ENCODE measurements at places on chromosomes 2 and 18.

DNA sequence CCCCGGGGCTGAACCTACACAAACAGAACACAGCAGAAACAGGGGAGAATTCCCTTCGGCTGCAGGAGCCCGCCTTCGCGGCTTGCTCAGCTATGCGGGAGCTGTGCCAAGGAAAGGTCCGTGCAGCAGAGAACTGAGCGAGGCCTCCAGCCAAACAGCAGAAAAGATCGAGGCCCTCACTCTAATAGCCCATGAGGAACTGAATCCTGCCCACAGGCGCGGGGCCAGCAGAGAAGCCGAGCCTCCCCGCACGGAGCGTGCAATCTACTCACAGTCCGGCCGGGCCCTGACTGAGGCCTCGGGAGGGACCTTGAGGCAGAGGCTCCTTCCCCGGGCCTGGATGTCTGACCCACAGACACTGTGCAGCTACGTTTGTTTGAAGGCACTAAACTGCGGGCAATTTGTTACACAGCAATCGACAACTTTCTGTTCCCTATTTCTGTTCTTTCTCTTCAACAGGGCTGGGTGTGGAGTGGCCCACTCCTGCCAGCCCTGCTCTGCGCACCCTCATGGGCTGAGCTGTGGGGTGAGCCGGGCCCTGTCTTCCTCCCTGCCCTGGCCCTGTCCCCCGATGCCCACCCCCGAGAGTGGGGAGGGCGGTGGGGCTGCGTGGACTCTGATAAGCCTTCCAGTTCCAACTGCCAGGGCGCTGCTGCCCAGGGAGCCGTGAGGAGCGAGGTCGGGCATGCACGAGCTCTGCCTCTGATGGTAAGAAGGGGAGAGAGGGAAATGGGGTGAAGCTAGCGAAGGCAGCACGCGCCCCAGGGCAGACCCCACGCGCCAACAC, 13.7 kb downstream of the HES6 start:
- no peak for DNase-seq

- DNase-seq, result no peak
These were observed 129.9 kb upstream of the KLHL14 start for GRCh38 chr18:32902568-32903330.

GRCh38 chr18:51447351-51448342, 250.2 kb upstream of the MEX3C start:
- no peak for DNase-seq

GRCh38 chr2:60899892-60900249, 18.5 kb downstream of the REL start:
- no peak for DNase-seq

DNA sequence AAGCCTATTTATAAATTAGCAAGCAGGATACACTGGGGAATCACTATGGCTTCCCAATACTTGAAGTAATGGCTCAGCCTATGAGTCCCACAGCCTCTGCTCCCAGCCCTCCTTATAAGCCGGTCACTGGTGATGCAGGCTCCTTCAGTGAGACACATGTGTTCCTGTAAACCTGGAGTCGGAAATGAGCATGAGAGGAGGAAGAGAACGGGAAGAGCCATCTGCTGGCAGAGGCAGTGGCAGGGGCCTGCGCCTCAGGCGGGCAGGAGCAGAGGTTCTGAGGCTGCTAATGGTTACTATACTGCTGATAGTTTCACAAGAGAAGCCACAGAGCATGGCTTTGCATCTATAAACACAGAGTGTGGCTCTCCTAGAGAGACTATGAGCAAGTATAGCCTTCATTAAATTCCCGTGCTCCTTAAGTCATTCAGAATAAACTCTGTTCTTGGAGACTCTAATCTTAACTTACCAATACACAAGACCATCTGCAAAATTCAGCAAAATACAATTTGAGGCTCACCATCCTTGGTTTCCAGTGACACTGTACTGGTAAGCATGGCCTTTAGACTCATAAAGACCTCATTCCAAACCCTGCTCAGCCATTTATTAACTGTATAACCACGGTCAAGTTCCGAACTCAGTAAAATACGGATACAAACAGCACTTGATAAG, 63.3 kb downstream of the FBXO15 start:
- no peak for DNase-seq

DNA sequence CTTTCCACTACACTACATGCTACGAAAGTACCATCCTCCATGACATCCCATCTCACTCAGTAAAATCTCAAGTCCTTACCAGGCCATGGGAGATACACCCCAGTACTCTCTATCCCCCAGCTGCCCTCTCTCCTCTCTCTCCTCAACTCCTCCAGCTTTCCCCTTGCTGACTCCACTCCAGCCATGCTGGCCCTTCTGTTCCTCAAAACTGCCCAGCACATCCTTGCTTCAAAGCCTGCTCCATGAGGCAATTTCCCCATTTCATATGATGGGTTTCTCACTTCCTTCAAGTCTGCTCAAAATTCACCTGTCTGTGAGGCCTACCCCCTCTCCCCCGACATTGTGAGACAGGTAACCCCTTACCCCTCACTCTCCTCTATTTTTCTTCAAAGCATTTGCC, 8.6 kb downstream of the CHN1 start:
- DNase-seq, result no peak

GRCh38 chr2:164014068-164014731, 278.4 kb upstream of the FIGN start:
- no peak for DNase-seq

DNA sequence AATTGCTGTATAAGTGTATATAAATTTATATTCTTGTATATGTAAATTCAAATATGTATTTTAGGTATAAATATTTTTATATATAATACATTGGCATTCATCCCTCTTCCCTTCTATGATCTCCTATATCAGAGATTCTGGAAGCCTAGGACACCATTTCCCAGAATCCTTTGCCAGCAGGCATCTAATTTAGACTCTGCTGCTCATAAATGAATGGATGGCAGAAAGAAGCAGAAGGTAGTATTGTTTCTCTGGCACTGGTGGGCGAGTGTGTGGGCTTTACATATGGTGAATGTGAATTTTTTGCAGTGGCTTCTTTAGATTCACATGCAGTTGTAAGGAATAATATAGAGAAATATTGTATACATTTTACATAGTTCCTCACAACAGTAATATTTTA, 215.2 kb upstream of the THSD7B start:
- DNase-seq, result no peak

DNA sequence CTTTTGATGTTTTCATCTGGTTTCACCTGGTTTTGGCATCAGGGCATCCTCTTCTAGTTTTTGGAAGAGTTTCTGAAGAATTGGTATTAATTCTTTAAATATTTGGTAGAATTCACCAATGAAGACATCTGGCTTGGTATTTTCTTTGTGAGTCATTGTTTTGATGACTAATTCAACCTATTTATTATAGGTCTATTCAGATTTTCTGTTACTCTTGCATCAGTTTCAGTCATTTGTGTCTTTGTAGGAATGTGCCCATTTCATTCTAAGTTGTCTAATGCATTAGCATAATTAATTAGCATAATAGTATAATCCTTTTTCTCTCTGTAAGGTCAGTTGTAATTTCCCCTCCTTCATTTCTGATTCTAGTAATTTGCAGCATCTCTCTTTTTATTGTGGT, 8.0 kb downstream of the GNLY start:
- no peak for DNase-seq

GRCh38 chr18:58057291-58057965, 13.4 kb downstream of the NEDD4L start:
- no peak for DNase-seq

DNA sequence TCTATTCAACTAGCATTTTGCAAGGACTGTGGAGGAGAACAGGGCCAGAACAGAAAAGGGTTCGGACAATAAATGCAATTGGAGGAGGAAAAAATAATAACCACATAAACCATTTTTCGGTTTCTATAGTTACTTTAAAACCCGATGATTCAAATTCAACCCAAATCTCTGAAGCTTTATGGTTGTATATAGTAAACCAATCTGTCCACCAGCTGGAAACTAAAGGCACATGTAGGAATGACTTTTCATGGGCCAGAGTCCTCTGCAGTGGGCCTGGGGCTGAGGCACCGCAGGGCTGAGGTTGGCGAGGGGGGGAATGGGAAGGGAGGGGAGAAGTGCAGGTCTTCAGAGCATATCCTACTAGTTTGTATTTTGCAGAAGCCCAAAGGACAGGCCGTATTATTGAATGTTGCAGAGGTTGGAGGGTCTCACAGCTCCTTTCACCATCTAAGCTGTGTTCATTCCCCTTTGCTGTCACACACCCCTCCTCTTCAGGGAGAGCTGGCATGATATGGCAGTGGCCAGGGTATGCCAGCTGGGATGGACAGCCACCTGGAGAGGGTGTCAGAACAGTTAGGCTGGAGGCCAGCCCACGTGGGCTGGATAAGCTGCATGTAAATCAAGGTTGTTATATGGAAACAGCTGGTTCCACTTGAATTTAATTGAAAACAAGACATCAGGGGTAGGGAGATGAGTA, 267.1 kb downstream of the PRKCE start:
- no peak for DNase-seq

GRCh38 chr2:172704072-172704936, 31.3 kb upstream of the RAPGEF4 start:
- no peak for DNase-seq

DNA sequence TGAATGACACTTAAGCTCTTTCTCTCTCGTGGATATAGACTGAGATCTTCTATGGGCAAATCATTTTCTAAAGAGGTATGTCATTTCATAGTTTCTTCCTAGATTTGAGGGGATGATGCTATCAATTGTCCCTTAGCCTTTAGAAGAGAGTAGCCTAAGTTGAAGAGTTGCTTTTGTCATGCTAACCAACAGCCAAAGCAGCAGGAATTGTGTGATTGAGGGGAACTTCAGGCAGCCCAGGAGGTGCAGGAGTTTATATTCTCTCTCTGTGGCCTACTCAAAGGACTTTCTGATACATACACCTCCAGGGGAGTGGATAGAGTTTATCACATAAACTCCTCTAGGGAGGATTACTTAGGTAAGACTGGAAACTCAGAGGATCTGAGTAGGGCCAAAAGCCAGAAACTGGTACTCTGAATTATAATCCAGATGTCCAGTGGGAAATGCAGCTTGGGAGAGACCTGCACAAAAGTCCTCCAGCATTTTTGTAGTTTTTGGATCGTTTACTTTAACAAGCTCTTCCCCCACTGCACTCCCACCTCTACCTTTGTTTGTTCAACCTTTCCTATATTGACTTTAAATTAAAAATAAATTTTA, 150.7 kb upstream of the CCDC68 start:
- no peak for DNase-seq

DNA sequence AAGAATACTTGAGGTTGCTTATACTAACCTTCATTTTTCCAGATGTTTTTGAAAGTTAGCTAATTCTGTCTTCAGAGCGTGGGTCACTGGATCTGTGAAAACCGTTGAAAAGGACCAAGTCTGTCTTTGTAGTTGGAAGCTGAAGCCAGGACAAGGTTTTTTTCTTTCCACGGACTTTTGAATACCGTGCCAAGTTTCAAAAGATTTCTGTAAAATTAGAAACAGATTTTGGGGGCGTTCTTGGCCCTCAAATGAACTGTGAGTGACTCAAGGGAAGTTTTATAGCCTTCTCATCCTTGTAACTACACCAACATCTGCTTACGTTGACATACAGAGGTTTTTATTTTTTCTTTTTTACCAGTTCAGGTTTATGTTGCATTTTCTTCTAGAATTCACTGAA, at the start of gene FAP:
Gene FAP (minus strand): TSS at position 152 of the 400 bp plus-strand sequence. CDS start 118 bp downstream, at position 34.
- DNase-seq, result no peak

DNA sequence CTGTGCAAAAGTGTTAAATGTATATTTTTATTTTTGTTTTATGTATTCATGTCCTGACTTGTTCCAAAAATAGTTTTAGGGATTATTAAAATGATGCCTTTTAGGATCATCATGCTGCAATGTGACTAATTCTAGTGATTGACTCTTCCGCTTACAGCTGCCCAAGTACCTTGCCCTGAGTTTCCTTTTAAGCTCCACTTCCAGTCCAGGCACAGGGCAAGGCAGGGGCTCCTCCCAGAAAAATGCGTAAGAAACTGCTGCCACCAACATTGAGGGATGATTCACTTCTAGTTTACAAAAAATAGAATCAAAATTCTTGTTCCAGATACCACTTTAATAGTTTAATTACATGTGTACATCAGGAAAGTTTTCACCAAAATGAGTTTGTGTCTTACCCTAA, 116.4 kb downstream of the IRS1 start:
- DNase-seq, result no peak

GRCh38 chr18:25233528-25234321, 118.2 kb downstream of the ZNF521 start:
- DNase-seq, result no peak

DNA sequence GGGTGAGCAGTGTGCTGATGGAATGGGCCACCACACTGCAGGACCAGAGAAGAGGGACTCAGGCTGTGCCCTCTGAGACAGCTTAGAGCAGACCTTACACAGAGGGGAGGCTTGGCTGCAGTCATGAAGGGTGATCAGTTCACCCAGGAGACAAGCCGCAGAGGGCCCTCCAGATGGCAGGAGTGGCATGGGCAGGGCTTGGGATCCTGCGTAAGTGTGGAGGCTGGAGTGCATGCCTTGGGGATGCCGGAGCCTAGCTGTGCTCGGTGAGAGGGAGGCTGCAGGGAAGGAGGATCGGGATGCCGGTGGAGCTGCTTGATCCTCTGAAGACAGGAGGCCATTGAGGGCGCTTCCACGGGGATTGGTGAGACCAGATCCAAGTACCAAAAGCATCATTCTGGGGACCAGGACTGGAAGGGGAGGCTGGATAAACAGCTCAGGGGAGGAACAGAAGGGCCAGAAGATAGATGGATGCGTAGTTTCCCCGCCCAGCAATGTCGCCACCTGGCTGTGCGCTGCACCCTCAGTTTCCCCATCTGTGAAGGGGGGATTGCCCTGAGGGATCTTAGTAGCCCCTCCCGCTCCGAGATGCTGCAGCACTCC, 163.4 kb downstream of the INHBB start:
- no peak for DNase-seq

- no peak for DNase-seq
These were observed 134.1 kb downstream of the FMNL2 start for GRCh38 chr2:152468899-152469692.

DNA sequence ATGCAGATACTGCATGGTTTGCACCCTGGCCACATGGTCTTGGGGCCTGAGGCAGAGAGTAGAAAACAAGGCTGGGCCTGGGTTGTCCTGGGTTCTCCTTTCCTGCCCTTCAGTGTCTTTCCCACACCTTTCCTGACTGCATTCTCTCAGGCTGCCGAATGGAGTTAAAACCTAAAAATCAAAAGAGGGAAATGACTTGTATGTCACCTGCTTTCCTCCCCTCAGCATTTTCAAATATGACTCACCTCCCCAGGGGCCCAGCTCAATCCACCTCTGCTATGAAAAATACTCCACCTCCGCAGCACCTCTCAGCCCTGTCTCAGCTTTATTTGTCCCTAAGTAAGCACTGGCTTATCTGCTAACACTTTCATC, 457.8 kb upstream of the MEX3C start:
- no peak for DNase-seq

DNA sequence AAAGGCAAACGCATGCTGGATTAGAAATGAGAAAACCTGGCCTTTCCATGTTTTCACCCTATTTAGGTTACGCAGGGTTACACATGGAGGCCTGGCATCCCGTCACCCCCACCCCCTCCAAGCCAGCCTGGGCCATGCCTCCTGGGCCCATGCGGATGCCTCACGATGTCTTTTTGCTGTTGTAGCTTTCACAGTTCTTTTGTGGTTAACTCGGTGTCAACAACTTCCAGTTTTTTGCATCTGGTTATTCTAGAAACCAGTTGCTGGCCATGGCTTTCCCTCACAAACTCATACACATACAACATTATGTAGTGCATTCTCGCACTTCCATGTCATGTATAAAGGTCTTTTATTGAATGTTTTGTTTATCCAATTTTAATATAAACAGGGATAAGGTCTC, 204.9 kb upstream of the PXDN start:
- no peak for DNase-seq

Data from CD4-positive, alpha-beta T cell treated with Interleukin-17A for 4 hours (primary cell).